ENCODE measurements at places on chromosomes 13 and 19.

- DNase-seq = peak; percentile 43
Measured at GRCh38 chr19:34808566-34808965, 35.6 kb upstream of the ZNF599 start.

DNA sequence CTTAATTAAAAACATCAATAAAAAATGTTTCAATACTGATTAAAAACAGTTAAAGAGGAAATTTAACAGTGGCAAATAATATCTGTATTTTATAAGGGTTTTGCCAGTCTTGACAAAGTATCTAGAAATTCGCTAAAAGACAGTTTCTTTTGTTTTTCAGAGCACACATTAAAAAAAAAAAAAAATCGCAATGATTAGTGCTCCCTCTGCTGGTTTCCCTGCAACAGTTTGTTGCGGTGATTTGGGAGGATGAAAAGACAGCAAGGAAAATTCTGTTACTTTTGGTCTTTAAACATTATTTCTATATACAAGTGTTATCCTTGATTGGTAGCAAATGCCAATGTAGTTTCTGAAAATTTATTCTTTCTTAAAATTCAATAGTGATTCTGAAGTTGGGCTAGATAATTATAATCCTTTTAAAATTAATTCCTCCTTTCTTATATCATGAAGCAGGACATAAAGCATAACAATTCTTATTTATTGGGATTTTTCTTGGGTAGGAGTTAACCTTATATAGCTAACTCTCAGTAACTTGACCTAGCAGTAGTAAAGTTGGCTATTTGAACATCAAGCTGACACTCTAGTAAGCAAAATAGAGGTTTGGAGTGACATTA lies 23.1 kb upstream of the SPRY2 start:
- peak; percentile 42 for DNase-seq

- DNase-seq = no peak
Measured at GRCh38 chr19:30245401-30246039, 126.7 kb upstream of the ZNF536 start.

GRCh38 chr13:44028734-44029133 lies 149.0 kb downstream of the LACC1 start:
- DNase-seq = no peak

GRCh38 chr13:37039896-37040295 lies 19.6 kb downstream of the SUPT20H start:
- DNase-seq = no peak

DNA sequence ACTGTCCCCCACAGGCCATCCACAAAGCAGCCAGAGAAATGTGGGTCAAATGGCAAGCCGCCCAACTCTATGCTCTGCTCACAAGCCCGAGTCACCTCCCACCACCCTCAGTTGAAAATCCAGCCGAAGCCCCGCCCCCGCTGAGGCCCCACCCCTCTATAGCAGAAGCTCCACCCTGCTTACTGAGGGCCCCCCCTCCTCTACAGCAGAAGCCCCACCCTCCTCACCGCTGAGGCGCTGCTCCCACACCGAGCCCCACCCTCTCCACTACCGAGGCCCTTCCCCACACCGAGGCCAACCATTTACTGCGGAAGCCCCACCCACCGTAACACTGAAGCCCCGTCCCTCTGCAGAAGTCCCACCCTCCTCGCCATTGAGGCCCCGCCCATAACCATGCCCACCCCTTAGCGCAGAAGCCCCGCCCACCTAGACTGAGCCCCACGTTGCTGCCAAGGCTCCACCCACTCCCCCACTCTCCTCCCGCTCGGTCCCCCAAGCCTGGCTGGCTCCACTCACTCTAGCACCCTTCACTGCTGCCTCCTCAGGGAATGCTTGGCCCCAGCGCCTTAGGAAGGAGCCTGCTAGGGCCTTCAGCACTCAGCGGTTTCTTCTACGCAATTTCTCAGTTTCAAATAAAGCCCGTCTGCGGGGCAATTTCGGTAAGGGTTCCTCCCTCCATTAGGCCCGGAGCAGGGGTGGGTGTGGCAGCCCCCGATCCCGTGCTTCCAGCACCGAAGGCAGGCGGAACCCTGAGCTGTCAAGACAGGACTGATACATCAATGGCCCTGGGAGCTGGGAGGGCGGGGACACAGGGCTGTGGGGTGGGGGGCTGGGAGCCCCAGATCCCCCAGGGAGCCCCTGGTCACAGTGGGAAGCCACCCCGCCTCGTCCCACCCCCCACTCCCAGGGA lies 9.0 kb upstream of the MYDGF start:
- DNase-seq = no peak

- no peak for DNase-seq
Measured at GRCh38 chr19:46815833-46816627, 27.6 kb upstream of the SLC1A5 start.

DNA sequence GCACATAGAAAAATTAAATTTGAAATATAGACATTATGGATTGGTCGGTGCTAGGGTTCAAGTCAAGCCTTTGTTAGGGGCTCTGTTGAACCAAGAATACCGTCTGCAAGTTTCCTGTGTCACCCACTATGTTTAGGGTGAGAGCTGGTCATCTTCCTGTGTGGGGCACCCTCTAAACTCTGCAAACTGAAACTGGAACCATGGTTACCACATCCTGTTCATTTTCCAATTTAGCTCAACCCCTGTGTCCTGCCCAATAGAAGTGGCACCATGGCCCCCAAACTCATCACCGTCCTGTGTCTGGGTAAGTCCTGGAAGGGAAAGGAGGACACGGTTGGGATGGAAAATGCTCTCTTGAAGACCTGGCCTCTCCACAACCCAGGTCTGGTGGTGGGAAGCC lies 29.9 kb downstream of the LAIR2 start:
- DNase-seq = no peak

DNA sequence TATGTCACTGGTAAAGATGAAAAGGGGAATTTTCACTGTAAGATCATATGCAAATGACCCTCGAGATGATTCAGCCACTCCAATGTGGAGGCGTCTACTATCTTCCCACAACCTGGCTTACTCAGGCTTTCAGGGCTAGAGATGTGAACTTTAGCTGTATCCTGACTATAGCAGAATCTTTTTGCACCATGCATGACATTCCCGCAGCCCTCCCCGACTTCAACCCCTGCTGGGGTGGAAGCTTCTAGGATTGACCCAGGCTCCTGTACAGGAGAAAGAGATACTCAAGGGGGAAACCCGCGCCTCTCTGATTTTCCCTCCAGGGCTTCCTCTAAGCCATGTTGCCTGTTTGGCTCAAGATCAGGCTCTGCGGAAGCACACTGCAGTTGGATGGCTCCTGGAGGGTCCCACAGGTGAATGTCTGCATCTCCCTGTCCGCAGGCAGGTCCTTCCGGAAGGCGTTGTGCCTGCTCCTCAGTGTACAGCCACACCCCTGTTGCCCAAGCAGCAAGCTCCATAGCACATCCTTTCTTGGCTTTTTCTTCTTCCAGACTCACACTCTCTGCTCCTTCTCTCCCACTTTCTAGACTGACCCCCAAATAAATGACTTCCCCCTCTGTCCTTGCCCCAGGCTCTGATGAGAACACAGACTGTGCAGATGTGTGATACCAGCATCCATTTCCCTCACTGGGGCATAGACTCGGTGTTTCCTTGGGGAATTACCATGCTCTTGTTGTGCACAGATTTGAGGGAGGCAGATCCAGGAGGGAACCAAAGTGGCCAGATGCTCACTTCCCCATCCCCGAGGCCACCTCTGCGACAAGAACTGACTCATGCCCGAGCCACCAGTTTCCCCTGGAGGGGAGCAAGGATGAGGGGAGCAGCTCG lies 29.1 kb upstream of the POP4 start:
- DNase-seq = no peak

GRCh38 chr13:60112771-60113170 lies 51.0 kb downstream of the DIAPH3 start:
- no peak for DNase-seq

GRCh38 chr19:4352701-4353121 lies 9.3 kb downstream of the MPND start:
- peak; percentile 46 for DNase-seq
